Activated CD4-positive, alpha-beta T cell treated with anti-CD3 and anti-CD28 coated beads, Interleukin-2, amount 50 U/mL, for 1 hour (primary cell): ENCODE measurements at places on chromosomes 16 and 17.
A peak's percentile ranks its signal among the peaks of the same experiment; 100 is the strongest.

DNA sequence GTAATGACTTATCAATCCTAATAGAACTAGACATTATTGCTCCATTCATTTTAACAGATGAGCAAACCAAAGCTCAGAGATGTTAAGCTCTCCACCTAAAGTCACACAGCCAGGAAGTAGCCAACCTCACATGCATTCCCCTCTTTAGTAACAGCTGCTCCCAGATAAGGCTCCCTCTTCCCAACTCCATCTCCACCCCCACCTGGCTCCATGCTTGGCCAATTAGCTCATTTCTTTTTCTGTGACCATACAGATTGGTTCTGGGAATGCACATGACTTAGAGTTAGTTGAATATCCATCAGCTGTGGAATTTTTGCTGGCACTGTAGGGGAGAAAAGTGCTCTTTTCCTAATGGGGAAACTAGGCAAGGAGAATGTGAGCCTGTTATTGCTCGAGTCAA is 13.0 kb downstream of the CBLN1 start:
- no peak for DNase-seq

GRCh38 chr16:85153046-85153445 is 40.8 kb upstream of the CIBAR2 start:
- DNase-seq, result no peak

GRCh38 chr17:17129466-17129865 is 76.7 kb downstream of the PLD6 start:
- DNase-seq, result no peak

GRCh38 chr17:37089956-37090355 is 141.2 kb downstream of the AATF start:
- DNase-seq, result peak; percentile 21

- no peak for DNase-seq
These were observed 216.6 kb upstream of the IRX3 start for GRCh38 chr16:54503011-54503855.

DNA sequence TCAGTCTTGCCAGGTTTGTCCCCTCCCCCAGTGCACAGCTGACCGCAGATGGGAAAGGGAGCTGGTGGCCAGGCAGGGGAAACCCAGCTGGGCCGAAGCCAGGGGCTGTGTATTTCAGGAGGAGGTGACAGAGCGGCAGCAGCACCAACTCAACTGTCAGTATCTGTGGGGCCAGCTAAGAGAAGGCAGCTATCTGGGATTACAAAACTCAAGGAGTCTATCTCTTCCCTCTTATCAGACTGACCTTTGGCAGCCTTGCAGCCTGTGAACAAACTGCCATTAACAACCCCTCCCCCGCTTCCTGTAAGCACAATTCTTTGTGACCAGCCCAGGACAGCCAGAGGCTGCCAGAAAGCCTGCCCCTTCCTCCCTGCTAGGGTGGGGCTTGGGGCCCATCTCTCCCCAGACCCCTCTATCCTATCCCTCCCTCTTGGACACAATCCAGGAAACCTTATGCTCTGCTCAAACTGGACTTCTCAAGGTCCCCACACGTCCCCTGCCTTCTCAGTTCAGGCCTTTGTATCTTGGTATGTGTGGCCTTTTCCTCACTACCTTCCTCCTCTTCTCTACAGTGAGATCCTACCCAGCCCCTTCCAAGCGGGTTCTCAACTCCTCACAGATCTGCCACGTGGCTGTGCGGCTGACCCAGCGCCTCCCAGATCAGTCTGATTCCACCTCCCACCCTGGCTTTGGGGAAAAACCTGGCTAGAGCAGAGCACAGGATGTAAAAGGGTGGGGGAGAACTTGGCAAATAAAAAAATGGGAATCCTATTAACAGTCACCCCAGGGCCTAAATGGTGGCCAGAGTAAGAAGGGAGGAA is 10.5 kb downstream of the ST3GAL2 start:
- no peak for DNase-seq

- DNase-seq, result no peak
These were observed 272.7 kb downstream of the SOX9 start for GRCh38 chr17:72393553-72393952.

DNA sequence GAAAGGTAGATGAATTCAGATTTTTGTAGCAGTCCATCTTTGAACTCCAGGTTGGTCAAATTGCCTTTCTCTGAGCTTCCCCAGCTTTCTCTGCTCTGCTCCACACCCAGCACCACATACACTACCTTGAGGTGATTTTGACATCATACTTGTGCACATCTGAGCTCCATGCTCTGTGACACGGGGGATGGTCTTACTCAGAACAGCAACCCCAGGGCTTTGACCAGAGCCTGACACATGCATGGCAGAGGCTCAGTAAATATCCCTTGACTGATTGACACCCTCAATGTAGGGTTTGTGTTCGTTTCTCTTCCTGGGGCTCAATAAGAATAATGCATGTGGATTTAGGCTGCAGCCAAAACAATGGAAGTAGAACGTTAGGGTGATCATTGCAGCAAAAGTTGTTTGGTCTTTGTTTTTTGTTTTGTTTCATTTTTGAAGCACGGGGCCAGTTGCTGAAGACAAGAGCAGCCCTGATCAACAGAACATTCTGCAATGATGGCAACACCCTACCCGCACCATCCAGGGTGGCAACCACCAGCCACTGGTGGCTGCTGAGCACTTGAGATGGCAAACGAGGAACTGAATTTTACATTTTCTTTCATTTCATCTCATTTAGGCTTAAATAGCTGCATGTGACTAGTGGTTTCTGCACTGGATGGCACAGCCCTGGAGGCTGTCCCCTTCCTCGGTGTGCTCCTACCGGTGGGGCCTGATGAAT is 224.8 kb upstream of the TNRC6C start:
- no peak for DNase-seq

- DNase-seq, result no peak
These were observed 78.4 kb downstream of the CNGB1 start for GRCh38 chr16:57892447-57893096.

GRCh38 chr16:74046524-74046923 is 250.1 kb upstream of the PSMD7 start:
- no peak for DNase-seq

- DNase-seq, result no peak
These were observed 267.5 kb downstream of the HS3ST4 start for GRCh38 chr16:25959221-25959620.
